HCT116 (cell line): ENCODE measurements at places on chromosomes 5 and 9. TPM values are rescaled to one million over a fixed set of nuclear protein-coding genes. Genes with fewer than 3 reads are reported as not detected.

GRCh38 chr5:142981886-142982820 lies 212.0 kb downstream of the ARHGAP26 start:
- DNase-seq, result no peak

GRCh38 chr5:165393839-165394238 lies 1888.4 kb downstream of the MAT2B start:
- DNase-seq, result no peak

GRCh38 chr9:86589730-86590129 lies 235.5 kb upstream of the TUT7 start:
- no peak for DNase-seq

DNA sequence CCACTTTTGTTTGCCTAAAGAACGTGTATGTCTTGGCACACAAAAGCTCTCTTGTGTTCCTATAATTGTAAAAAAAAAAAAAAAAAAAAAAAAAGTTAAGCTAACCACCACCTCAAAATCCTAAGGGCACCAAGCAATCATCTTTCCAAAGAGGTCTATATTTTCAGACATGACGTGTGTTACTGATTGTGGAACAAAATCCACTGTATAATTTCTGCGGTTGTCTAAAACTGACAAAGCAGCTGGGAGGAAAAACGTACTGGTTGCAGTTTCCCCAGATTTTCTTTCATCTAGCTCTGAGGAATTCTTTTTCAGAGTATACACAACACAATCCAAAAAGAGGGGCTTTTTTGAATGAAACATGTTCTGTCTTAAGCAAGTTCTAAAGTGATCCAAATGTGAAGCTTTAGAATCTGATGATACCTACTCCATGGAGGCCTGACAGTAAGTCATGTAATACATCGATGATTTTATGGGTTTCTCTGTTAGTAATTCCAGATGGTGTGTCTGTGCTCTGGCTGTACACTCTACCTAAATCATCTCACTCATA lies 375.6 kb upstream of the NUDT12 start:
- no peak for DNase-seq

DNA sequence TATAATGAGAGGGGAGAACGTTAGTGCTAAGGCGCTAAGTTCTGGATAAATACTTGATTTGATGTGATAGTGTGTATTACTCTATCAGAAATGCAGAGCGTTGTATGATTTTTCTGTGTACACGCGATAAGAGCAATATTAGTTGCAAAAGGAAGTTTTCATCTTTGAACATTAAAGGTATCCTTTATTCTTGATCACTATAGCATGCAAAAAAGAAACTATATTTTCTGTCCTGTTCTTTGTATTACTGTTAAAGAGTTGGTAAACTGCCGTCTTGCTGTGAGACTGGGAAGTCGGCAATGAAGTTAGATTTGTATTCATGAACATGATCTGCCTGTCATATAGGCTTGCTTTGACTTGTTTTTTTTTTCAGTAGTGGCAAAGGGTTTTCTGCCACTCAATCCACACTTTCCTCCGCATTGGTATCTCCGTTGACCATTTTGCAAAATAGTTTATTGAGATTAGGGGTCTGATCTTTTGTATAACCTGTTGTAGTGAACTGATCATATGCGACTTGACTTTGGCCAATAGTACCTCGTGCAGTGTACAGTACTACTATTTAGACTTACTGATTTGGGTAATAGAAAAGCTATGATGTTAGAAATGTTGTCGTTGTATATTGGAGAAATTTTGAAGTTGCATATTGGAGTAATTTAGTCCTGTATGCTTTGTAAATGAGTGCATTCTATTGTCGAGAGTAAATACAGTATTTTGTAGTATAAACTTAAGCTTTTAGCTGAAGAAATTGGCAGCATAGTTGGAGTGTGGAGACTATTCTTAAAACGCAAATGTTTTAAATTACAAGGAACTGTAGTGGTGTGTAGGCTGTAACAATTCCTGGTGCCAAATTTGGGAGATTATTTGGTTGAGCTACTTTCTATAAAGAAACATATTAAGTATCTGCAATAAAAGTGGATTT lies 1.7 kb downstream of the DENND4C start:
- DNase-seq, result no peak

- DNase-seq, result no peak
Measured at GRCh38 chr9:14829204-14829603, 81.0 kb downstream of the FREM1 start.

GDNF gene
- total RNA-seq, result not detected

ERCC8 gene
- total RNA-seq, result 15.1 TPM

CCDC152 gene
- not detected for total RNA-seq
